Amniotic epithelial cell (primary cell): ENCODE measurements at places on chromosomes 1 and 21.

DNA sequence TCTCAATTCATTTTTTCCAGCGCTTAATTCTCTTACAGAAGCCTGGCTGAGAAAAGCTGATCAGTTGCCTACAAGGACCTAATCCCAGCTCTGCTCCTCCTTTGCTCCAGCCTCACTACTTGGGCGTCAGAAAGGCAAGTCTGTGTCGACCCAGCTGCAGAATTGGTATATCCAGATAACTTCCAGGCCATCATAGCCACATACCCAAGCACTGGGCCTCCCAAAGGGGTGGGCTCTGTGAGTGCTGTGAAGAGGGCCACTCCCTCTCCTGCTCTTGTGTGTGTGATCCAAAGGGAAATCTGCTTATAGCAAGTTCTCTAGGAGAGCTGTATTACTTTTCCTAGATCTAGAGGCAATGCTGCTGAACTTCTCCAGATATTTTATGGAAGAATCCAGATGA is 18.1 kb downstream of the LMOD1 start:
- DNase-seq: no peak

DNA sequence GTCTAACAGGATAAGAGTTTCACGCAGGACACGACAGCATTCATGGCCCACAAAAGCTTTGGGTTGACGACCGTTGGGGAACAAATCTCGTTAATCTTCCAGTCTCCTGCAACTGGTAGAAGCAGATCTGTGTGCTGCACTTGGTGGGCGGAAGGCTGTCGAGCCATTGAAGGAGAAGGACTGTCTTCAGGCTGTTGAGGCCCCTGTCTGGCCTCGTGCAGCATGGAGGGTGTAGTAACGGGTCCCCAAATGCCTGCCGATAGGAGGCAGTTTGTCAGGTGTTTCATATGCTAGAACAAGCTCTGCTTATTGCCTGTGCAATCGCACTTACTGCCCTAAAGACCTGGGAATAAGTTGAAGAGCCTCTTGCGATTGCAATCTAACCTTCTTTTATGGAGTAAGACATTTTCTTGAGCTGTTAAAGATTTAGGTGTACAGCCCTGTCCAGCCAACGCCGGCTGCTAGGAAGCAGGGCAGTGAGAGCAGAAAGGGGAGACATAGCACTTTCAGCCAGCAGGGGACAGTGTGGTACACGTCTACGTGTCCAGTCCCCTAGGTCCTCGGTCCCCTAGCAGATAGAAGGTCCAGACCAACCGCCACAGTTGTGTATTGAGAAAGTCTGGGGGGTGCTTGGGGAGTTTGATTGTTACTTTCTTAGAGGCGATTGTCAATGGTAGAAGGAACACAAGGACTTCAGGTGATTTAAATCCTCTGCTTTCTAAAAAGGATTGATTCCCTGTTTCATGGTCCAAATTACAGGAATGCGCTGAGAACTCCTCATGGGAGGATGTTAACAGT is 102.3 kb upstream of the TMPRSS2 start:
- DNase-seq: peak; percentile 43

GRCh38 chr1:43783671-43784205 is 76.4 kb downstream of the ST3GAL3 start:
- no peak for DNase-seq

- DNase-seq: no peak
Observed at GRCh38 chr1:209160230-209160629, 423.3 kb upstream of the CAMK1G start.
